Tibial artery (tissue), 4 donors: ENCODE measurements at places on chromosomes 2 and 18.

- H3K4me3 ChIP-seq: no peak overlapping the region
- peaks cover 69% of the 10 kb centered on the region for H3K36me3 ChIP-seq
- DNase-seq: no peak
- H3K27ac ChIP-seq: no peak overlapping the region
These were observed 105.6 kb upstream of the LDLRAD4 start for GRCh38 chr18:13112982-13113381.

- H3K27me3 ChIP-seq: no peaks in the 10 kb centered on the region
- no peak overlapping the region for H3K4me3 ChIP-seq
- H3K36me3 ChIP-seq: no peaks in the 10 kb centered on the region
- DNase-seq: peak; percentile 58
- no peaks in the 10 kb centered on the region for H3K4me1 ChIP-seq
- H3K27ac ChIP-seq: no peak overlapping the region
These were observed 69.3 kb downstream of the SOWAHC start for GRCh38 chr2:109683452-109683851.

DNA sequence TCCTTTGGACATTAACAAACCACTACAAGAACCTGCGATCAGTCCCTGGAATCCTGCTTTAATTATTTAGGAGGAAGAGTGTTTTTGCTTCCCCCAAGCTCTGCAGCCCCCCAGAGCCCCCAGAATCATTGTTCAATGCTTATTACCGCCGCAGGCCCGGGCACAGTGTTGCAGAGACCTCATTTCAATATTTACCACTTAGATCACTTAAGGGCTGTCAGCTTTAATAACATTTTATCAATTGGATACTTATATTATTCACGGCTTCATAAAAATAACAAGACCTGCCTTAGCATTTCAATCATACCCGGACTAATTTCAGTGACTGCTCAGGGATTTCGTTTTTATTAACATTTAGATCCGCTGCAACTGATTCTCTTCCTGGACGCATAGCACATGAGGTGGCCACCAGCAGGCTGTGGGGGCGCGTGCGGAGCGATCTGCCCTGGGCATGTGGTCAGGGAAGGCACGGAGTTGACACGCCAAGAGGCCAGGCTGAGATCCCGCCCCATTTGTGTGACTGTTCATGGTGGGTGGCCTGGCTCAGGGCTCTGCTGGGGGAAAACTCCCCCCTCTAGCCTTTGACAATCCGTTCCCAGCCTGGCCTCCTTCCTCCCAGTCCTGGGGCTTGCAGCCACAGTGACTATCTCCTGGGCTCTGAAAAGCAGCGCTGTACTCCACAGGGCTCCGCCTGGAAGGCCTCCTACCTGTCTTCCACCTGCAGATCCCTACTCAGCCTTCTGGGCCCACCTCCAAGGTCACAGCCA lies 267.6 kb downstream of the SRBD1 start:
- H3K36me3 ChIP-seq: no peaks in the 10 kb centered on the region
- no peaks in the 10 kb centered on the region for H3K4me1 ChIP-seq
- DNase-seq: no peak
- H3K4me3 ChIP-seq: no peak overlapping the region

GRCh38 chr2:94759211-94759610 lies 112.0 kb upstream of the TEKT4 start:
- no peaks in the 10 kb centered on the region for H3K27me3 ChIP-seq
- no peak overlapping the region for H3K27ac ChIP-seq
- H3K36me3 ChIP-seq: no peaks in the 10 kb centered on the region
- no peak for DNase-seq

DNA sequence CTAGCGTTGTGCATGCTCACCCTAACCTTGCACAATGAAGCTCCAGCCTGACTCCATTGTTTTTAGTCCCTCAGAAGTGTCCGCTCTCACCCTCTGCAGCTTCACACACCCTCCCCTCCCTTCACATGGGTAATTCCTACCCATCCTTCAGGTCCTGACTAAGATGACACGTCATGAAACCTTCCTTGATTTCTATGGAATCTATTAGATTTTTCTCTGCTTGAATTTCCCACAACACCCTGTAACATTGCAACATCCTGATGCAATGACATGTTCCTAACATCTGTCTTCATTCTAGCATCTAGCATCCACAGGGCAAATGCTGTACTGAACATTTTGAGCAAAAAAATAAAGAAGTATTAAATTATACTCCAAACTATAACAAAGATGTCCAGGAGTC lies 77.0 kb upstream of the PID1 start:
- H3K4me1 ChIP-seq: no peaks in the 10 kb centered on the region
- no peaks in the 10 kb centered on the region for H3K27me3 ChIP-seq
- no peaks in the 10 kb centered on the region for H3K36me3 ChIP-seq
- H3K27ac ChIP-seq: no peak overlapping the region
- DNase-seq: no peak
- H3K4me3 ChIP-seq: no peak overlapping the region

DNA sequence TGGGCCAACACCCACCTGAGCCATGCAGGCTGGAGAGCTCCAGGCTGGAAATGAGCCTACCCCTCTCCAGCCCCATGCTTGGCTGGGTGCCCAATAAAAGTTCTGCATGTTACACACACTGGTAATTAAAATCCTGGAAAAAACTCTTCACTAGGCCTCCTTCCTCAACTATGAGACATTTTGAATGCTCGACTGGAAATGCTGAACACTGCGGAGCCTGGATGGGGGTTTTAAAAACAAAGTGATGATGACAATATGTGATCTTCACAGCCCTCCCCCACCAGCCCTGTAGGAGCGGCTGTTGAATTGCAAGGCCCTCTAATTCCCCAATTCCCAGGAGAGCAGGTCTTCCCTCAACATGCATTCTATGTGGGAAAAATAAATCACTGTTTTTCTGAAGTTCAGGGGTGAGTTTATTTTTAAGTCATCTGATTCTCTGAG lies 179.2 kb downstream of the TTC32 start:
- DNase-seq: no peak
- H3K4me3 ChIP-seq: no peak overlapping the region
- H3K27me3 ChIP-seq: no peaks in the 10 kb centered on the region
- H3K36me3 ChIP-seq: no peaks in the 10 kb centered on the region
- H3K27ac ChIP-seq: no peak overlapping the region

DNA sequence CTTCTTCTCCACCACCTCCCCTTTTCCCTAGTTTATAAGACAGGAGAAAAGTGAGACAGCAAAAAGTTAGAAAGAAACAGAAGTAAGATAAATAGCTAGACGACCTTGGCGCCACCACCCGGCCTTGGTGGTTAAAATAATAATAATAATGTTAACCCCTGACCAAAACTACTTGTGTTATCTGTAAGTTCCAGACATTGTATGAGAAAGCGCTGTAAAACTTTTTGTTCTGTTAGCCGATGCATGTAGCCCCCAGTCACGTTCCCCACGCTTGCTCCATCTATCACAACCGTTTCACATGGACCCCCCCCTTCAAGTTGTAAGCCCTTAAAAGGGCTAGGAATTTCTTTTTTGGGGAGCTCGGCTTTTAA lies 1.5 kb upstream of the BUB1 start:
- H3K27ac ChIP-seq: peak overlapping the region; percentile 82
- H3K36me3 ChIP-seq: no peaks in the 10 kb centered on the region
- DNase-seq: peak; percentile 30
- H3K4me1 ChIP-seq: peaks cover 14% of the 10 kb centered on the region
- H3K27me3 ChIP-seq: no peaks in the 10 kb centered on the region

DNA sequence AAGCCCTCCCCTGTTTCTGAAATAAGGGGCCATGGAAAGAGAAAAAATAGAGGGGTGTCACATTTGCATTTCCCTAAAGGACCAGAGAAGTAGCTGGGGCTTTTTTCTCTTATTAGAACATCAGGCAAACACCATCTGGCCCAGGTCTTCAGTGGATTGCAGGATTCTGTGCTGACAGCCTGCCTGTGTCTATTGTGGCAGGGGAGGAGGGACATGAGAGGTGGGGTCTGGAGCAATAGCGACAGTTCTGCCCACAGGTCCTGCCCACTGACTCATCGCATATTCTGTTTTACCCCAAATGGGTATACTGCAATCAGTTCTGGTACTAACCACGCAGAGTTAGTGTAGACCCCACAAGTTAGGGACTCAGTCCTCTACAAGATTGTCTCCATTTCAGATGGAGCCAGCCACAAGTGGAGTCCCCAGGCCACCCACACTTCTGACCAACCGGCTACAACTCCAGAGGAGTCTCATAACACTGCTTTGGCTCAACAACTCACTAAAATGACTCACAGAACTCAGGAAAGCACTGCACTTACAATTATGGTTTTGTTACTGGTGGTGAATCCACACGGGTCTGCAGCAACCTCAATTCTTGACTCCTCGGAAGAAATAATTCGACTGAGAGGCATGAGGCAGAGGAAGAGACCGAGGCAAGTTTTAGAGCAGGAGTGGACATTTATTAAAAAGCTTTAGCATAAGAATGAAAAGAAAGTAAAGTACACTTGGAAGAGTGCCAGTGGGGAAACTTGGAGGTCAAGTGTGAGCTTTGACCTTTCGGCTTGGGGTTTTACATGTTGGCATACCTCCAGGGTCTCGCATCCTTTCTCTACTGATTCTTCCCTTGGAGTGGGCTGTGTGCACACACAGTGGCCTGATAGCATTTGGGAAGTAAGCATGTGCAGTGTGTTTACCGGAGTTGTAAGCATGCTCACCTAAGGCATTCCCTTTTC lies 146.4 kb upstream of the SPATS2L start:
- no peaks in the 10 kb centered on the region for H3K36me3 ChIP-seq
- no peak overlapping the region for H3K4me3 ChIP-seq

DNA sequence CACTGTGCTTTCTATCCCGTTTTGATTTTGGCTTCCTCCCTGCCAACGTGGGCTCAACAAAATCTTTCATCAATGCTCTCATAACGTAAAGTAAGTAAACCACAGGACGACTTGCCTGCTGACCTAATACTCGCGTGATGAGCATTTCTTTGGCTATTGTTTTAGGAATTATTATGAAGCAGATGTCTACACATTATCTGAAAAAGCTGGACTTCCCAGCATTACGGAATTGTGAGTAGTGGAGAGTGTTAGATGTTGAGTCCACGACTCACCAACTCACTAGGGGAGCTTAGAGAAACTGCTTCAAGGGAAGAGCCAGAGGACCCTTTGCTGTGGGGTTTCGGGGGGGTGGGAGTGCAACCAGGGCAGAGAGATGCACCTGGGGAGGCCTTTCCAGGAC lies 21.9 kb downstream of the HJURP start:
- no peak overlapping the region for H3K4me3 ChIP-seq
- peaks cover 3% of the 10 kb centered on the region for H3K27me3 ChIP-seq
- no peak for DNase-seq
- no peaks in the 10 kb centered on the region for H3K36me3 ChIP-seq

- H3K36me3 ChIP-seq: peaks cover 4% of the 10 kb centered on the region
- H3K27me3 ChIP-seq: no peaks in the 10 kb centered on the region
- H3K27ac ChIP-seq: no peak overlapping the region
These were observed 91.3 kb downstream of the EPHA4 start for GRCh38 chr2:221480821-221481220.

DNA sequence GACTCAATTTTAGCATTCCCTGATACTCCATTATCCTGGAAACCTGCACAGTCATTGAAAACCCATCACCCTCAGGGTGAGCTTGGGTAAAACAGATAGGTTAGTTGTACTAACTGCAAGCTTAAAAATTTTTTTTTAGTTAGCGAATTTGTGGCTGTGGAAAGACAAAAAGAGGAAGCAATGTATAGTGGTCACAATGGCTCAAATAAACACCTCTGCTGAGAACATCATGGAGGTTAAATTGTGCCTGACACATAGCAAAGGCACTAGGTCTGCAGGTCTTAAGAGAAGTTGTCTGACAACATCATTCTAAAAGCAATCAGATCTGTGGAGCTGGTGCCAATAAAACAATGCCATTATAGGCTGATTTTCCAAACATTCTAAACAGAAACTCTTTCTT lies 84.4 kb upstream of the CAVIN2 start:
- DNase-seq: no peak
- no peak overlapping the region for H3K27ac ChIP-seq
- H3K4me1 ChIP-seq: peaks cover 12% of the 10 kb centered on the region
- H3K27me3 ChIP-seq: no peaks in the 10 kb centered on the region

DNA sequence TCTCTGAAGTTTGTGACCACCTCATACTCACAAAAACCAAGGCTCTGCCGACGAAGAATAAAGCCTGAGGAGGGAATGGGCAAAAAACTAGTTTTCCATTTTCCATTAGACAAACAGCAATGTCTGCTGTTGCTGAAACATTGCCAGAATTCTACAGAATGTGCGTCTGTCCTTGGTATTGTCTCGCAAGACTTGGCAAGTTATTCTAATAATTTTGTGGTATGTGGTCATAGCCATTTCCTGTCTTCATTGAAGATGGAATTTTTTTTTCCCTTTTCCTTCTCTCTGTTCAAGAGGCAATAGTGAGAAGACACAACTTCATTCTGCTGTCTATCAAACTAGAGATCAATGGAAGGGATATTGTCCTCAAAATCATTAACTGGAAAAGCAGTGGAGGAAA lies 296.1 kb downstream of the RND3 start:
- peaks cover 3% of the 10 kb centered on the region for H3K4me1 ChIP-seq
- no peak for DNase-seq
- no peak overlapping the region for H3K4me3 ChIP-seq
- no peak overlapping the region for H3K27ac ChIP-seq

GRCh38 chr2:44562737-44563136 lies 201.0 kb downstream of the CAMKMT start:
- H3K4me3 ChIP-seq: no peak overlapping the region
- no peaks in the 10 kb centered on the region for H3K36me3 ChIP-seq
- no peak for DNase-seq
- H3K27me3 ChIP-seq: no peaks in the 10 kb centered on the region
- no peaks in the 10 kb centered on the region for H3K4me1 ChIP-seq

- H3K27me3 ChIP-seq: peaks cover 3% of the 10 kb centered on the region
- no peaks in the 10 kb centered on the region for H3K4me1 ChIP-seq
- no peak overlapping the region for H3K27ac ChIP-seq
- DNase-seq: peak; percentile 21
These were observed 1.4 kb downstream of the GPR35 start for GRCh38 chr2:240626531-240627300.

DNA sequence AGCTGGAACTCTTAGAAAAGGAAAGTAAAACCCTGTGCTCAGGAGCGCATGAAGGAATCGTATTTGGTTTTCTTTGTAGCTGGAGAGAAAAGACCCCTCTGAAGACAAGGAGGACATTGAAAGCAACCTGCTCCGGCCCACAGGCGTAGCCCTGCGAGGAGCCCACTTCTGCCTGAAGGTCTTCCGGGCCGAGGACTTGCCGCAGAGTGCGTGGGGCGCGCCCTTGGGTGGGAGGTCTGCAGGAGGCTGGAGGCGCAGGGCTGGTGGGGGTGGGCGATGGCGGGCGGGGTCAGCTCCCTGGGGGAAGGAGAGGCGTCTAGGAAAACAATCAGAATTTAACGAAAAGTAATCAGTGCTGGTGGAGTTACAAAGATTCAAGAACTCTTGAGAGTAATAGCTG lies 72.8 kb downstream of the DYSF start:
- no peaks in the 10 kb centered on the region for H3K36me3 ChIP-seq
- no peaks in the 10 kb centered on the region for H3K27me3 ChIP-seq
- no peak overlapping the region for H3K4me3 ChIP-seq
- H3K27ac ChIP-seq: no peak overlapping the region

- H3K4me1 ChIP-seq: peaks cover 4% of the 10 kb centered on the region
- H3K36me3 ChIP-seq: no peaks in the 10 kb centered on the region
- H3K4me3 ChIP-seq: no peak overlapping the region
- DNase-seq: no peak
These were observed 202.4 kb downstream of the FHOD3 start for GRCh38 chr18:36499938-36500337.

GRCh38 chr2:118607641-118608040 lies 239.8 kb downstream of the EN1 start:
- DNase-seq: no peak
- H3K27ac ChIP-seq: no peak overlapping the region
- H3K27me3 ChIP-seq: no peaks in the 10 kb centered on the region
- H3K36me3 ChIP-seq: no peaks in the 10 kb centered on the region
- H3K4me1 ChIP-seq: no peaks in the 10 kb centered on the region
- no peak overlapping the region for H3K4me3 ChIP-seq
